IPS DF 6.9 (cell line): ENCODE measurements at places on chromosomes 1 and 21.

- no peaks in the 10 kb centered on the region for H3K4me1 ChIP-seq
- H3K27ac ChIP-seq = no peak overlapping the region
- DNase-seq = no peak
- H3K4me3 ChIP-seq = no peak overlapping the region
- H3K27me3 ChIP-seq = no peaks in the 10 kb centered on the region
Measured at GRCh38 chr1:179599623-179600249, 8.1 kb downstream of the TDRD5 start.

GRCh38 chr1:8910331-8910730, 31.8 kb upstream of the ENO1 start:
- H3K4me1 ChIP-seq = no peaks in the 10 kb centered on the region; the same call in 1 of the 2 replicates
- no peak for DNase-seq
- H3K27me3 ChIP-seq = no peaks in the 10 kb centered on the region
- H3K4me3 ChIP-seq = no peak overlapping the region

- no peaks in the 10 kb centered on the region for H3K36me3 ChIP-seq
- no peak overlapping the region for H3K4me3 ChIP-seq
- DNase-seq = no peak
- no peaks in the 10 kb centered on the region for H3K27me3 ChIP-seq
- no peaks in the 10 kb centered on the region; the same call in 1 of the 2 replicates for H3K4me1 ChIP-seq
Measured at GRCh38 chr1:65717815-65718454, 74.8 kb upstream of the PDE4B start.

GRCh38 chr1:200917291-200917817, 22.7 kb downstream of the INAVA start:
- H3K4me3 ChIP-seq = no peak overlapping the region
- H3K4me1 ChIP-seq = no peaks in the 10 kb centered on the region
- H3K36me3 ChIP-seq = peaks cover 8% of the 10 kb centered on the region
- no peak overlapping the region for H3K27ac ChIP-seq

DNA sequence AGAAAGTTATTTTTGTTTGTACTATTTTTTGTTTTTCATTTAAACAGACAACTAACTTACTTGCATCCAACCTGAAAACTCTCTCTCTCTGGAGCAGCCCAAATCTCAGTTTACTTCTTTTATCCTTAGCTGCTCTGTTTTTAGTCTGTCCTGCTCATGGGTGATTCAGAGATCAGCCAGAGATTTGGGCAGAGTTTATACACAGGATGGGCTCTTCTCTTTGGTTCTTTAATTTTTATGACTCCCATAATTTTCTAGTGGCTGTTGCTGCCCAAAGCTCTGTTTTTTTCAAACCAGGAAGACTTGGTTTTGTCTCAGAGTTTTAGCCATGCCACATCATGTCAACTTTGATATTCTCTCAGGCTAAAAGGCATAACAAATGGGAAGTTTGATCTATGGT, 86.8 kb upstream of the CD55 start:
- H3K4me1 ChIP-seq = no peaks in the 10 kb centered on the region
- H3K27me3 ChIP-seq = no peaks in the 10 kb centered on the region
- H3K4me3 ChIP-seq = no peak overlapping the region
- no peak for DNase-seq

DNA sequence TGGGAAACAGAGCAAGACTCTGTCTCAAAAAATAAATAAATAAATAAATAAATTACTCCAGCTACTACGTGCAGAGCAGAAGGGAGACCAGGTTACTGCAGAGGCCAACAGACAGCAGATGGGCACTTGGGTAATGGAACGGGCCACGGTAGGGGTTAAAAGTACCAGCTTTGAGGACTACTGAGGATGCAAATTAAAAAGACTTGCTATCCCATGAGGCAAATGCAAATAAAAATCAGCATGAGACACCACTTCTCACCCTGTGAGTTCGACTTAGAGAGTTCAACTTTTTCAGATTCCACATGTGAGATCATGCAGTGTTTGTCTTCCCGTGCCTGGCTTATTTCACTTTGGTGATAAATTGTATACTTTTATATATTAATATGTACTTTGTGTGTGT, 6.6 kb downstream of the SLC2A5 start:
- no peak overlapping the region for H3K4me3 ChIP-seq

DNA sequence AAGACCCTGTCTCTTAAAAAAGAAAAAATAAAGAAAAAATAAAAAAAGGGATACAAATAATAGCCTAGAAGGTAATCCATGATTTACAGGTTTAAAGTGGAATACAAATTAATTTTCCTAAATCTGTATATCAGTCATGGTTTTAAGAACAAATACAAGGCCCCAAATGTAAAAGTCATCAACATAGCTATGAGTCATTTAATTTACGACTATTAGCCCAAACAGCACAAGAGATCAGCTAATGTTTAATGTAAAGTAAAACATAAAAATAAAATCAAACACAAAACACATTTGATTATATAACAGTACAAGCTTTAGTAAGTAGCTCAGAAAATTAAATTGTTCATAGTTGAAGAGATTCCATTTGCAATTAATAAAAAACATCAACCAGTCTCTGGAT, 20.3 kb upstream of the TAL1 start:
- DNase-seq = no peak
- no peak overlapping the region for H3K27ac ChIP-seq
- H3K4me1 ChIP-seq = no peaks in the 10 kb centered on the region
- H3K4me3 ChIP-seq = no peak overlapping the region

DNA sequence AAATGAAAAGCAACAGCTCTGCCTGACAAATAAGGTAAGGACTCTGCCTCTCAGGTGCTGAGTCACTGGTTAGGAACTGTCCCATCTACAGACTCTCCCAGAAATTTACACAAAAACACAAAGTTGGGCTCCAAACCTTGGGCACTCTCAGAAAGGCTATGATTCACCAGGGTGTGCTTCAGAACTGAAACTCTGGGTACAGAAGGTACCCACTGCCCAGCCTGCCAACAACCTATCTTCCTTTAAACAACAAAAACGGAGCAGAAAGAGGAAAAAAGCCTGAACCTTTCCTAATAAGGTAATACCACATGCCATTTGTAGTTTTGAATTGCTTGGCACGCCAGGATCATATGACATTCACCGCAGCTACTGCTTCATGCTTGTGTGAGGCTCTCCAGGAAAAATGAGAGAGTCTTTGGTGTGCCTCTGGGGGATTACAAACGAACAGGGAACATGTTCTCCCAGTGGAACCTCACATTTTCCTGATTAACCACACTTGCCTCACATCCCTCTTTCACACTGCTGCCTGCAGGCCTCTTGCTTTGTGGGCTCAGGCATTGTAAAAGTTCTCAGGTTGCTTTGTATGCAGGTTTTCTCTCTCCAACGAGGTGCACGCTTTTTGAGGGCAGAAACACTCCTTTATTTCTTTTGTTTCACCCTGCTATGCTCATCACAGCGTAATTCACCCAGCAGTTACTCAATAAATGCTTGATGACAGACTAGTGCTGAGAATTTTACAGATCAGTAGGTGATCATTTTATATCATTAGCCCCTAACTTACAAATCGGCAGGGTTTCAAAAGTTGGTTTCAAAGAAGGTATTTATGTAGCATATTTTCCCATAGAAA, 65.1 kb downstream of the GADD45A start:
- no peaks in the 10 kb centered on the region for H3K27me3 ChIP-seq
- H3K4me1 ChIP-seq = peaks cover 5% of the 10 kb centered on the region; the same call in 1 of the 2 replicates
- H3K36me3 ChIP-seq = no peaks in the 10 kb centered on the region
- no peak for DNase-seq
- H3K4me3 ChIP-seq = no peak overlapping the region

DNA sequence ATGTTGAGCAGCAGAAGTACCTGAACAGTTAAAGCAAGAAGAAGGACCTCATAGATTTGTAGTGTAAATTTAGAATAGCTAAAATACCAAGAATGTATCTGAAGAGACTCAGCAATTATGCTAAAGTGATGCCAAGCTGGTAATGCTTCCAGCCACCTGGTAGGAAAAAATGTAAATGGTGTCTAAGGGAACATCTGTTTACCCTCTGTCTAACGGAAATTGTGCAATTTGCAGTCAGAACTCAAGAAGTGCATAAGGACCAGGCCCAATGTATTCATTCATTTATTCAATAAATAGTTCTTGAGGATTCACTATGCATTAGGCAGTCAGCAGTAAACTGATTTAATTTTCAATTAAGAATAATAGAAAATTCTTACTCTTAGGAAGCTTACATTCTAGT, 116.0 kb upstream of the ADGRL4 start:
- no peak for DNase-seq
- no peaks in the 10 kb centered on the region for H3K36me3 ChIP-seq
- H3K4me1 ChIP-seq = no peaks in the 10 kb centered on the region

GRCh38 chr1:85048296-85049064, at the start of gene MCOLN3:
Gene MCOLN3 (minus strand): TSS chr1:85048500. CDS start chr1:85045360, 3,140 bp downstream.
- H3K4me1 ChIP-seq = no peaks in the 10 kb centered on the region
- peaks cover 20% of the 10 kb centered on the region for H3K27me3 ChIP-seq
- H3K27ac ChIP-seq = no peak within 1 kb of the TSS
- no peaks in the 10 kb centered on the region for H3K36me3 ChIP-seq
- DNase-seq = no peak
- peak within 1 kb of the TSS; percentile 81 for H3K4me3 ChIP-seq

DNA sequence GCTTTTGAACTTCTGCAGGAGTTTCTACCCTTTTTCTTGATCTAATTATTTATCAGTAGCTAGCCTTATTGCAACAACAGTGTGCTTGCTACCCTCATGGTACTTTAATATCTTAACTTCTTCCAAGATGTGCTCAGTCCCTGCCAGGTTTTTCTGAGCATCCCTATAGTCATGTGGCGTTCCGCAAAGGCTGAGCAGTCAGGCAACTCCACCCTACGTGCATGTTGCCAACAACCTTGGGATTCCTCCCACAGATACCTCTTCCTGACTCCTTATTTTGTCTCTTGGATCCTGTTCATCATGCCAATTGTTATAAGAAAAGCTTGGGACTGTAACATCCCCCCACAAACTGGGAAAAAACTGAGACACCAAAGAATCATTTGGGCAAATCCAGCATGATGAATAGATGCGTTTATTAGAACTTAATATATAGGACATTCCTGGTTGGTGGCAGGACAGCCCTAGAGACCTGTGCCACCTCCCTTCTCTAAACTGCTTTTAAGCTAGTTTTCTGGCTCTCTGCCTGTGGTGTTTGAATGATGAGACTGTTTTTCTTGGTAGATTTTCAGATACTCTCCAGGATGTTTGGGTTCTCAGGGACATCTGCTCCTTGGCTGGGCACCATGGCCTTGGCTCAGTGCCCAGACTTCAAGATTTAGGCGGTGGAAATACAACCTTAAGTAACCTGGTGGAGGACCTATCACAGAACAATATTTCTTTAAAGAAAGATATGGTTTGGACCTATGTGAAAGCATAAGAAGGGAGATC, 27.1 kb upstream of the KCTD3 start:
- H3K27ac ChIP-seq = no peak overlapping the region
- H3K27me3 ChIP-seq = no peaks in the 10 kb centered on the region
- no peak overlapping the region for H3K4me3 ChIP-seq
- H3K36me3 ChIP-seq = no peaks in the 10 kb centered on the region
- no peaks in the 10 kb centered on the region for H3K4me1 ChIP-seq
- no peak for DNase-seq

- no peaks in the 10 kb centered on the region for H3K27me3 ChIP-seq
- peak; percentile 4 for DNase-seq
- H3K36me3 ChIP-seq = no peaks in the 10 kb centered on the region
- H3K4me1 ChIP-seq = peaks cover 2% of the 10 kb centered on the region; the same call in 1 of the 2 replicates
- H3K4me3 ChIP-seq = no peak overlapping the region
- no peak overlapping the region for H3K27ac ChIP-seq
Measured at GRCh38 chr1:153428791-153429190, 12.5 kb downstream of the S100A7A start.

- no peaks in the 10 kb centered on the region for H3K4me1 ChIP-seq
- no peak overlapping the region for H3K4me3 ChIP-seq
- no peaks in the 10 kb centered on the region for H3K27me3 ChIP-seq
- no peaks in the 10 kb centered on the region for H3K36me3 ChIP-seq
Measured at GRCh38 chr1:20958430-20958829, 171.3 kb upstream of the HP1BP3 start.

- H3K27me3 ChIP-seq = no peaks in the 10 kb centered on the region
- H3K4me3 ChIP-seq = no peak overlapping the region
- H3K27ac ChIP-seq = no peak overlapping the region
- H3K4me1 ChIP-seq = no peaks in the 10 kb centered on the region
- no peak for DNase-seq
Measured at GRCh38 chr1:84365225-84366221, 32.8 kb upstream of the DNASE2B start.

- H3K4me3 ChIP-seq = no peak overlapping the region
- H3K27me3 ChIP-seq = no peaks in the 10 kb centered on the region
- H3K4me1 ChIP-seq = no peaks in the 10 kb centered on the region
- no peaks in the 10 kb centered on the region for H3K36me3 ChIP-seq
Measured at GRCh38 chr1:240663169-240663879, 51.4 kb upstream of the GREM2 start.

- DNase-seq = no peak
- H3K36me3 ChIP-seq = no peaks in the 10 kb centered on the region
- no peaks in the 10 kb centered on the region for H3K4me1 ChIP-seq
- H3K4me3 ChIP-seq = no peak overlapping the region
- no peaks in the 10 kb centered on the region for H3K27me3 ChIP-seq
- no peak overlapping the region for H3K27ac ChIP-seq
Measured at GRCh38 chr1:28343405-28343804, 14.6 kb downstream of the MED18 start.

- DNase-seq = no peak
- no peaks in the 10 kb centered on the region for H3K4me1 ChIP-seq
- no peaks in the 10 kb centered on the region for H3K27me3 ChIP-seq
- no peak within 1 kb of the TSS for H3K4me3 ChIP-seq
- no peak within 1 kb of the TSS for H3K27ac ChIP-seq
Measured at GRCh38 chr1:196977278-196977677, at the start of gene CFHR5. Gene CFHR5 (plus strand): TSS chr1:196977556. CDS start chr1:196977665, 109 bp downstream.

DNA sequence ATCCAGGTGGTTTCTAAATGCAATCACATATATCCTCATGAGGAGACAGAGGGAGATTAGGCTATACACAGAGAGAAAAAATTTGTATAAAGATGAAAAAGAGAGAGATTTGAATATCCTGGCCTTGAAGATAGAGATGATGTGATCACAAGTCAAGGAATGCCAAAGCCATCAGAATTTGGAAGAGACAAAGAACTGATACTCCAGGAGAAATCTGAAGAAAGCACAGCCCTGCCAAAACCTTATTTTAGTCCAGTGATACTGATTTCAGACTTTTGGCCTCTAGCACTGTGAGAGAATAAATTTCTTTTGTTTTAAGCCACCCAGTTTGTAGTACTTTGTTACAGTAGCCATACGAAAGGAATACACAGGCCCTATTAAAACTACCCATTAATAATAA, 33.4 kb downstream of the DOCK7 start:
- DNase-seq = no peak
- H3K4me1 ChIP-seq = no peaks in the 10 kb centered on the region
- no peaks in the 10 kb centered on the region for H3K27me3 ChIP-seq
- H3K27ac ChIP-seq = no peak overlapping the region
- no peaks in the 10 kb centered on the region for H3K36me3 ChIP-seq

DNA sequence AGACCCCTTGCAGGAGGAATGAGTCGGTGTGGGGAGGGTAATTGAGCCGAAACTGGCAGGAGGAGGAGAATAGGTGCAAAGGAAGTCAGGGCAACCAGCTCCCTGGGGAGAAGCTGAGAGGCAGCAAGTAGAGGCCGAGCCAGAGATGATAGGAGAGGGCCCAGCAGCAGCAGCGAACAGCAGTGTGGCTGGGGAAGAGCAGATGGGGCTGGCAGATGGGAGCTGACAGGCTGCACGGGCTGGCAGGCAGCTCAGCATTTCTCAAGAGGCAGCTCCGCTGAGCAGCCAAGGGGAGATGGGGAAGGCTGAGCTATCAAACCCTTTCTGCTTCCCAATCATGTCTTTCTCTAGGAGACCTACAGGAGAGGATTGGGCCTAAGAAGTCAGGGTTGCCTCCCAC, 158.2 kb downstream of the TRIM33 start:
- H3K27me3 ChIP-seq = no peaks in the 10 kb centered on the region
- no peak overlapping the region for H3K27ac ChIP-seq
- no peaks in the 10 kb centered on the region for H3K36me3 ChIP-seq
- peaks cover 2% of the 10 kb centered on the region for H3K4me1 ChIP-seq
